Mammary epithelial cell (primary cell): ENCODE measurements at places on chromosomes 11 and 22. TPM values are rescaled to one million over a fixed set of nuclear protein-coding genes. Genes with fewer than 3 reads are reported as not detected.

The AIFM3 gene
- 5.0 TPM for total RNA-seq

The ZNF214 gene
- 3.0 and 3.8 TPM in 2 replicates for total RNA-seq

The GAB4 gene
- not detected in 2 replicates for total RNA-seq

The KCNK7 gene
- 0.24 and 0.53 TPM in 2 replicates for total RNA-seq

The UBQLNL gene
- total RNA-seq = not detected in 2 replicates

The MS4A12 gene
- not detected in 2 replicates for total RNA-seq

The PDE3B gene
- not detected in 2 replicates for total RNA-seq

The PKDREJ gene
- not detected for total RNA-seq

The ATM gene
- total RNA-seq = 69.7 TPM

The GAL gene
- total RNA-seq = 2.2 TPM

The RFPL1 gene
- total RNA-seq = not detected

The CCDC87 gene
- total RNA-seq = 0.83 TPM

The PRRG4 gene
- total RNA-seq = 8.4 and 10.3 TPM in 2 replicates

The NAA40 gene
- 11.9 and 20.2 TPM in 2 replicates for total RNA-seq

The OR8A1 gene
- total RNA-seq = not detected

The C11orf86 gene
- total RNA-seq = not detected in 2 replicates
